ENCODE measurements at places on chromosomes 2 and 18.

DNA sequence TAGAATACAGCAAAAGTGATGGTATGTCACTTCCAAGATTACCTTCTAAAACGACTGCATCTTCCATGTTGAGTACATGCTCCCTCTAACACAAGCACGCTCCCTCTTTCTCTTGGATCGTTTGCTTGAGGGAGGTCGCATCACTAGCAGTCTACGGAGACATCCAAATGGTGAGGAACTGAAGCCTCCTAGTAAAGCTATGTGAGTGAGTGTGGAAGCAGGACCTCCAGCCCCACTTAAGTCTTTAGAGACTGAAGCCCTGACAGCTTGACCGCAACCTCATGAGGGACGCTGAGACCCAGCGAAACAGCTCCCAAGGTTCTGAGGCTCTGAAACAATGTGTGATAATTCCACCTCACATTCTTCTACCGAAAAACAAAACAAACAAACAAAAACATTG is 486.7 kb upstream of the GCFC2 start:
- DNase-seq = no peak

DNA sequence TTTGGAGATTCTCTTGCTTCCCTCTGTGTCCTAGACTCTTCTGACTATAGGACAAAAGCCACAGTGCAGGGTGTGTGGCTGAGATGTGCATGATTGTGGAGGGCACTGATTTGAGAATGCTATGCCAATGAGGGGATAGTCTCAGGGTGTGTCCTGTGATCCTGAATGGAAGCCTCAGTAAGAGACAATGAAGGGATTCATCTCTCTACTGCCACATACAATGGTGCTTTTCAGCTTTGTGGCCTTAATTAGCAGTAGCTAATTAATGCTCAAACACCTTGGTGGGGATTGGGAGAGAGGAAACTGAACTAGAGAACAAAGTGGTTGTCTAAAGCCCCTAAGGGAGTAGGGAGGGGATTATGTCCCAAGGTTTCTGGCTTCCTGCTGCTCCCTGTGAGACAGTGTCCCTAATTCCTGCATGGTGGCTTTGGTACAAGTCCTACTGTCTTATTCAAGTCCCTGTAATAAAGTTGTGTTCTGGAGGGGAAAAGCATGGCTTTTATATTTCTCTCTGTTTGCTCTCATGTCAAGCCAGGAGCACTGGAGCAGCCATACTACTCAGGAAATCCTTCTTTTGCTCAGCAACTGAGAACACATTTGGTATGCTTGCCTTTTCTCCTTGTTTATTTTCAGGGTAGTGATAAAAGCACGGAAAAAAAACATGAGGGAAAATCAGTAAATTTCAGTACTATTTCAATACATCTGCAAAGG is 415.2 kb upstream of the TCF4 start:
- no peak for DNase-seq

DNA sequence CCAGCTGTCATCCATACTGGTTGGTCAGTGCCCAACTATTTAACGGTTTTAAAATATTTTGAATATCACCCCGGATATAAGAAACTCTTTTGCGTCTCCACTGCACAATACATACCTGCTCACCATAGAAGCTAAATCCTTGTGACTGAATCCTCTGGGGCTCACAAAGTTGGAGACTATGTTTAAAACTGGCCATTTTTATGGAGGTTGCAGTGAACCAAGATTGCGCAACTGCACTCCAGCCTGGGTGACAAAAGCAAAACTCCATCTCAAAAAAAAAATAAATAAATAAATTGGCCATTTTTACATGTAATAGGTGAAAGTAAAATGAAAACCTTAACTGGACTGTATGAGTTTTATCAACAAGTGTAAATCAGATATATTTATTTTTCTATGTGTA is 55.6 kb upstream of the TMEM17 start:
- DNase-seq = no peak

GRCh38 chr2:163775304-163775703 is 39.5 kb upstream of the FIGN start:
- no peak for DNase-seq

GRCh38 chr2:121191191-121192170 is 93.5 kb downstream of the TFCP2L1 start:
- DNase-seq = no peak

GRCh38 chr2:188786368-188786841 is 187.8 kb upstream of the COL3A1 start:
- DNase-seq = no peak

DNA sequence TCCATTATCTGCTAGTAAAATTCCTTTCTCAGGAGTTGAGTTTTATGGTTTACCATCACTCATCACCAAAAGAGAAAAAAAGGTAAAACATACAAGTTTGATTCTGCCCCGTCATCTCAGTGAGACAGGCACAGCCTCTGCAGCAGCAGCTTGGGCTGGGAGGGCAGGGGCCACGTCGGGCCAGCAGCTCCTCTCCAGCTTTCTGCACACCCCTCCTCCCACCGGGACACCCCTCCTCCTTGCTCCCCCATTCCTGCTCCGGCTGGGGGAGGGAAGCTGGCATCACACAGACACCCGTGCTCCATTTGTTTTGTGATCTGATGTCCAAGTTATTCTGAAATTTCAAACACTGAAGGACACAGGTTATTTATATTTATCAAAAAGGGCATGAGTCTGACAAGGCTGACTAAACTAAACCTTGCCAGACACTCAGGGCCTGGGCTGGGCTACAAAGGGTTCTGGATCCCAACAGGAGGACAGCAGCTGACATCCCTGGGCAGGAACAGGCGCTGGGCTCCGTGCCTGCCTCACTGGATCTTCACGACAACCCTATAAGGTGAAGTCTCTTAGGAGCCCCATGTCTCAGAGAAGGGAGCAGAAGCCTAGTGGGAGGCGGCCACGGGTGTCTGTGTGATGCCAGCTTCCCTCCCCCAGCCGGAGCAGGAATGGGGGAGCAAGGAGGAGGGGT is 71.4 kb downstream of the HDAC4 start:
- DNase-seq = no peak

DNA sequence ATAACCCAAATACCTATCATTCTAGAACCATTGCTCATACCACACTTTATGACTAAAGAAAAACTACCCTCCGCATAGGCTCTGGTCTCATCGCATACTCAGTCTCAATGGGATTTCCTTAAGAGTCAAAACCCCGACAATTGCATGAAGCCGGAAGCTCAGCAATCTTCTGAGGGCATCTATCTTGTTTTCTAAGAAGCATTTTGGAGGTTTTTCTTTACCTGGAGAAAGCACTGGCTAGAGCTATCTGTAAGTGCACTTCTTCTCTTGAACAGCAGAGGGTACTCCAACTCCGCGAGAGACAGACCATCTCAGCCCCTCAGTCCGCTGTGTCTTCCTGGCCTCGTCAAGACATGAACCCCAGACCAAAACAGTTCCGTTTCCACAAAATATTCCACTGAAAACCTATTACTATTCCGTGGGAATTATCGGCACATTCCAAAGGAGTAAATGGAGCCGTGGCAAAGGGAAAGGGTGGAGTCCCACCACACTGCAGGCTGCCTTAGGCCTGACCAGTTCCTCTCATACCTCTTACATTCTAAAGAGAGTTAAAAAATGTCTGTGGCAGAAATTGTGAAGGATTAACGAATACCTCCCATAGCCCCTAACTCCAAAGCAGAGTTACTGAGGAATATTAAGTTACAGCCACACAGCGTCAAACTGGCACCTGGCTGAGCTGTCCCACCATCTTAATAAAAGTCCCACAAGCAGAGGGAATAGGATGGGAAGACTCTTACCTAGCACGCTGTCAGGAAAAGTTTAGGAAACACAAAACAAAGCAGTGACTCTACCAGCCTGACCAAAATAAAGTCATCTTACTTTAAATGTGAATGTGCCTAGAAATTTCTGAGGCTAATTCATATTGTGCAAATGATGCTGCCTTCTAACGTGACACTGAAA is 325.6 kb upstream of the VRK2 start:
- DNase-seq = peak; percentile 4

DNA sequence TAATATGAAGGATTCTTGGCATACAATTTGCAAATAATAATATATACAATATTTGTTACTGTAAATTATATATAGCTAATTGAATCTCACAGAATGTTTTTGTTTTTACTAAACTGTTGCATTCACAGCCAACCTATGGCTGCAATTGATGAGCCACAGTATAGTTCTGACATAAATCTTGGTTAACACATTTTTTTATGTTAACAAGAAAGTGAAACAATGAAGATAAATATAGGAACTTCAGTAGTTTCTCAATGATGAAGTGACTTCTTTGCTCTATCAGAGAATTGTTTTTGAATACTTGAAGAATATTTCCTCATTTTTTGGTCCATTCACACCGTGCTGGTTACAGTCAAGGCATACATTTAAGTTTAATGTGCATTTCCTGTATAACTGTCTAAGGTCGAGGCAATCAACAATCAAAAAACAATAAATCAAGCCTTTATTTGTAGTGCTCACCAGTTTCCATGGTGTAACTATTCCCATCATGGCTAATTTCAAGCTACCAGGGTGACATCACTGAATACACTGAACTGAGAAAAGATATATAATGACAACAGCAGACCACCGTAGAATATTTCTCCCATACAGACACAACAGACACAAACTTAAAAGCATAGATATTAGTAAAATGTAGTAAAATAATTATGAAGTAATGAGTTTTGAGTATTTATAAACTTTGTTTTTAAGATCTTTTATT is 12.9 kb upstream of the ETAA1 start:
- DNase-seq = no peak

DNA sequence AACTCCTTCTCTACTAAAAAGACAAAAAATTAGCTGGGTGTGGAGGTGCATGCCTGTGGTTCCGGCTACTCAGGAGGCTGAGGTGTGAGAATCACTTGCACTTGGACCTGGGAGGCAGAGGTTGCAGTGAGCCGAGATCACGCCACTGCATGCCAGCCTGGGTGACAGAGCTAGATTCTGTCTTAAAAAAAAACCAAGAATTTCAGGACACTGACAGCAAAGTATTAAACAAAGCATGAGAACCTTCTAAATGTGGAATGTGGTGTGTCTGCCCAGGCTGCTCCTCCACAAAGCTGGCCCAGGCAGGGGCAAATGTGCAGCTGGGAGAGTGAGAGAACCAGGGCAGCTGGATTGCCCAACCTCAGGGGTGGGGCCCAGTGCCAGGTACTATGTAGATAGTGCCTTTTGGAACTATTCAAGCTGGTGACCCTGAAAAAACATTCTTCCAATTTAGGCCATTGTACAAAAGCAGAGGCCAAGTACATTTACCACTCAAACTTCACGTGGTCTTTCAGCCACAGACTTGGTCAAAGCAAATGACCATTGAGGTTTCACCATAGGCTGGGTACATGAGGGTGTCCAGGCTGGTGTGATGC is 6.7 kb upstream of the UGT1A5 start:
- no peak for DNase-seq

GRCh38 chr2:227474410-227474809 is 2.5 kb downstream of the AGFG1 start:
- DNase-seq = no peak

GRCh38 chr2:65264821-65265670 is 37.4 kb downstream of the ACTR2 start:
- no peak for DNase-seq

DNA sequence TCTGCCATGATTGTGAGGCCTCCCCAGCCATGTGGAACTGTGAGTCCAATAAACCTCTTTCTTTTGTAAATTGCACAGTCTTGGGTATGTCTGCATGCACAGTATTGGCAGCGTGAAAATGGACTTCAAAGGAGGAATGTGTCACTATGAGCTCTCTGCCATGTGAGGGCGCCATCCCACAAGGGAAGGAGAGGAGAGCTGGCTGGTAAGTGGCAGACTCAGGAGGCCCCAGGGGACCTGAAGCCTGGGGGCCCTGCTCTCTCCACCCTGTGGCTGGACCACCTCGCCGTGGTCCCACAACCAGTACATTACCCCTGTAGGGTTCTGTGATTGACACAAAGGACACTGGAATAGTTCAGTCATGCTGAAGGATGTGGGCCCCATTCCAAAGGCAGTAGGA is 122.1 kb downstream of the RPIA start:
- no peak for DNase-seq

GRCh38 chr18:11089931-11090715 is 59.2 kb downstream of the PIEZO2 start:
- no peak for DNase-seq

DNA sequence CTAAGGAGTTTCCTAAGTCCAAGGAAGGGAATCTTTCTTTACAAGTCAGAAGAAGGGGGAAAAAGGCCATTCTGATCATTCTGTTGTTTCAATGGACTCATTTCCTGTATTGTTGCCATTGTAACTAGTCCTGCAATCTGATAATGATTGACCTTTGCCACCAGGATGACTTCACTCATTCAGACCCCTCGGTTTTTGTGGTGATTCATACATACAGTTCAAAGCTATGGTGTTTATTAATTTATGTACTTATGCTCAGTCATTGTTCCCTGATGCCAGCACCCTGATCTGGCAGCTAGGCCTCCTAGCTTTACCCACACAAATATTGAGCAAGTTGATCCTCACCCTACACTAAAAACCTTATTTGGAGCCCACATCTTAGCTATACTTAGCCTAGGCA is 57.6 kb upstream of the ZNF519 start:
- no peak for DNase-seq

DNA sequence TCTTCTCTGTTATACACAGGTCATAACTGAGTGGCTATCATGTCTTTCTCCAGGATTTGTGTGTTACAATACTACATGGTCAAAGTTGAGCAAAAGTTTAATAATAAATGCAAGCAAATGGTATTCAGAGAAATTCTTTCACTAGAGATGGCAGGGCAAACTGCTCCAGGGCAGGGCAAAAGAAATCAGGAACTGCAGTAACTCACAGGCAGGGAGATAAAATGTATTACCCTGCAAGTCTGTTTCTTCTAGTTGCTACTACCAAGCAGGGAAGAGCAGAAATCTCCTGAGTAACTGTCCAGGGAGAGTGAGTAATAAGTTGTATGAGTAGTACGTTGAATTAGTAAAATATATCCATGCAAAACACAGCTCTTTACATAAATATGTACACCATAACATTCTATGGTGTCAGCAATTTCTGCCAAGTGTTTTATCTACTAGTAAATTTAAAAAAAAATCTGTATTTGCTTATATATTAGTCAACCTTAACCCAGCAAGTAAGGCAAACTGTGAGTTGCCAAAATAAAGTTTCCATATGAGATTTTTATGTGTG is 404.1 kb downstream of the ZEB2 start:
- DNase-seq = no peak

- DNase-seq = no peak
Measured at GRCh38 chr2:164504253-164504652, 117.0 kb downstream of the GRB14 start.

GRCh38 chr2:40628556-40628955 is 176.7 kb upstream of the SLC8A1 start:
- no peak for DNase-seq

- DNase-seq = no peak
Measured at GRCh38 chr18:48724442-48724841, 185.6 kb downstream of the CTIF start.

GRCh38 chr2:29001806-29002205 is 20.7 kb downstream of the TOGARAM2 start:
- DNase-seq = no peak
